ENCODE measurements at places on chromosomes 1 and 21.

DNA sequence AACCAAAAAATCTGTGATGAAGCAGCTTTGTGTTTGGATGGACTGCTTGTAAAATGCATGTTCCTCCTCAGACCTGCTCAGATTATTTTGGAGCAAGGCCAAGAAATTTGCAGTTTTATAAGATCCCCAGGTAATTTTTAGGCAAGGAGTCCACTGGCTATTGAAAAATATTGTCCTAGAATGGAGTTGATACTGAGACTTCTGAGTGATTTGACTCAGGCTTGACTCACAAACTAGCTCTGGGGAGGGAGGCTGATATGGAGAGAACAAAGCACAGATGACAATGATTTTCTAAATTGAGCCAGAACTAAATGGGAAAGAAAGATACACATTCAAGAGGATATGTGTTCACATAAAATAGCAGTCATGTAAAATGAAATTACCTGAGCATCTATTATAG, 36.7 kb downstream of the AGL start:
- no peak for DNase-seq

- DNase-seq, result peak; percentile 73
Observed at GRCh38 chr1:218266356-218266755, 18.7 kb upstream of the RRP15 start.

DNA sequence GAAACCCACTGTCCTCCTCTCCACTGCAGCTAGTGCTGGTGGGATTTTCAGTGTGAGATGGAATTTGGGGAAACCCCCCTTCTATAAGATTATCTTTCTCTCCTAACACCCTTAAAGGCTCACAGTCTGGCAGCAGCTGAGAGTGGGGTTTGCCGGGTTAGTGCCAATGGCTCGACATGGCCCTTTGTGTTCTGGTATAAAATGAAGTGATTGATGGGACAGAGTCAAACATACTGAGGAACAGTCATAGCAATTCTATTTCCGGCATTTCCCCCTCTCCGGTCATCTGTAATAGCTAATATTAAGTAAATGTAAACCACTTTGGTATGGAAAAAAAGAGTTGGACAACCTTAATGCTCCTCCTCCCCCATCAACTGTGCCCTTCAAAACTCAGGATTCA, 37.6 kb downstream of the TFF3 start:
- DNase-seq, result no peak

DNA sequence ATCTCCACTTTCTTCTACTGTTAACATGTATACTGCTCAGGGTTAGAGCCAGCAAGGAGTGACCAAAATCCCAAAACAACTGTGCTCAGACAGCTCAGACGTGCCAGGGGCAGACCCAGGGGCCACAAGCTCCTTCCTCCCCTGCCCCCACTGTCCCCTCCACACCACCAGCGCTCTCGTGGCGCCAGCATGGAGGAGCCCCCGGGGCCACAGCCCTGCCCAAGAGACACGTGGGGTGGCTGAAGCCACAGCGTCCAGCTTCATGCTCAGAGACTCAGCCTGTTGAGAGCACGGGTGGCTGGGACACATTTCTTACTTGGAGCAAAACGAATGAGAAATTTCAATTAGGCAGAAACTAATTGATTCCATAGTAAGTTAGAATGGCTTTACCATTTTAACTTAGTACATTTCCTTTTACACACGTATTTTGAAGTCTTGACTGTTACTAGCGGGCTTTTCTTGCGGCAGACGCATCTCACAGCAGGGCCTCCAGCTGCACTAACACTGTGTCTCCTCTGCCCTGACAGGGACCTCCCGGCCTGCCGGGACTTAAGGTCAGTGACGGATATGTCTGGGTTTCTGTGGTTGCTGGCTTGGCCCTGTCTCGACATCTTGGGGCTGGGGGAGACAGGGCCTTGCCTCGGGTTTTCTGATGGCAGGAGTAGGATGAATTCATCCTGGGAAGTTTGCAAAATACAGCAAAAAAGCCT, 54.2 kb downstream of the SLC19A1 start:
- no peak for DNase-seq

DNA sequence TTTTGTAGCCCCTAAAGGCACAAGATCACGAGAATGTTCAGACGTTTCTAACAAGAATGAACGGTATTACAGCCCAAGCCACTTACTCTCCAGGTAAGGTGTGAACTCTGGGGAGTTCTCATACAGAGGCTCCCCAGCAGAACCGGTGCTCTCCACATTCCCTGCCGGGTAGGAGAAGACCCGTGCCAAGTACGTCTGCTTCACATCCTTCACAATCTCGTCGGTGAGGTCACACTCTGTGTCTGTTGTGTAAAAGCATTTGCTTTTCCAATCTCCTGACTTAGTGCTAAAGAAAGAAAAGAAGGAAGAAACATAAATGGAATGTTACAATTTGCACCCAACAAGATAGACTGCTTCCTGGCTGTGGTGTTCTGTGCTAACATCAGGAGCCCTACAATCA, 5.7 kb downstream of the F3 start:
- no peak for DNase-seq

GRCh38 chr1:241356519-241357365, at the start of gene RGS7:
TSS of gene RGS7 (minus strand) at chr1:241357205.
- peak; percentile 88 for DNase-seq

- peak; percentile 69 for DNase-seq
Observed at GRCh38 chr1:41003640-41004220, 17.8 kb downstream of the SLFNL1 start.

GRCh38 chr1:21845646-21846641, 33.9 kb downstream of the LDLRAD2 start:
- DNase-seq, result no peak

DNA sequence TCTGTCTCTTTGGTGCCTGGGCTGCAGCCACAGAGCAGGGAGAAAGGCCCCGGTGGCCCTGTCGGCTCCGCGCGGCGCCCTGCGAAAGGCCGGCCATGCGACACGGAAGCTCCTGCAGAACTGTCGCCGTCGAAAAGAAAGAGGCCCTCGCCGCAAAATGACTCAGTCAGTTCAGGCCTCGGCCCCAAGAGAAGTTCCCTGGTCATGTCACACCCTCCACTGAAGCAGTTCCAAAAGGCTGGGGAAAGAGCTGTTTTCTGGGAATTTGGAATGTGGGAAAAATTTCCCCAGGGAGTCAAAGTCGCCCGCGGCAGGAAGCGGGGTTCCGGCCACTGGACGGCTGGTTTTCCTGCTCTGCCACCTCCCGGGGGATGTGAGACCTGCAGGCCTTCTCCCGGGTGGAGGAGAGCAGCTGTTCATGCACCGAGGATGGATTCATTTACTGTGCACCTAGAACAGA, 115.8 kb upstream of the ZNF678 start:
- DNase-seq, result peak; percentile 59

DNA sequence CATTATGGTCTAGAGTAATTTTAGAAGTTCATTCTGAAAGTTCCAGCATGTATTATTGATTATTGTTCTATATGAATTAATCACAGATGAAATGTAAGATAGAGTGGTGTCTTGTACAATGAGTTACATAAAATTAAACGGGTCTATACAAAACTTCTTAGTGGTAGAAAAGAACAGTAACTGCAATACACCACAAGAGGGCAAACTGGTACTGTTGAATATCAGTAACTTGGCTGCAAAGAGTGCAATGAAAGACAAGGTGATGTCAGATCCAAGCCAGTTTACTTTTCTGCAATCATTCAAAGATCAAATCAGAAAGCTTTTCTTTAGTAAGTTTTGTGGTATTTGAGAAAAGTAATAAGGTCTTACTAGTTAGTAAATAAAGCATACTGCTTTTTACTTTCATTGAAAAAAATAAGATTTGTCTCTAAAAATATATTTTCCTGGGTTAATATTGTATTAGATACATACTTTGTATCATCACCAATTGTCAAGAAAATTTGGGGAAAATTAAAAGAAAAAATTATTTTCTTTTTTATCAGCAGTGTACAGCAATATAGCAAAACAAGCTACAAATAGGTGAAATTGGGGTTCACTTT, 66.4 kb upstream of the BTG3 start:
- peak; percentile 85 for DNase-seq

DNA sequence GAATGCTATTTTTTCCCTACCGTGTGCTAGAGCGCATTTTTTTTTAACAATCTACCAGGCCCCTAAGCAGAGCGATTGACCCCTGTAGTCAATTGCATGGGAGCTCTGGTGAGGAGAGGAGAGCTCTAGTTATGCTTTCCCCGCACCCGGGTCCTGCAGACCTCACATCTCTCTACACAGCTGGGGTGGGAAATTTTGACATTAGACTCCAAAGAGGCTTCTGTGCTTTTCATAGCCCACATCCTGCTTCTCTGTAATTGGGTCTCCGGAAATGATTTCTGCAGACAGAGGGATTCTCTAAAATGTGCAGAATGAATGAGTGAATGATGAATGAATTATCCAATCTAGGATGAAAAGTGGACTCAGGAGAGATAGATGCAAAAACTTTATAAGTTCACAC, 41.5 kb upstream of the DUSP10 start:
- no peak for DNase-seq

GRCh38 chr1:41950820-41951219, 32.1 kb upstream of the HIVEP3 start:
- DNase-seq, result no peak

DNA sequence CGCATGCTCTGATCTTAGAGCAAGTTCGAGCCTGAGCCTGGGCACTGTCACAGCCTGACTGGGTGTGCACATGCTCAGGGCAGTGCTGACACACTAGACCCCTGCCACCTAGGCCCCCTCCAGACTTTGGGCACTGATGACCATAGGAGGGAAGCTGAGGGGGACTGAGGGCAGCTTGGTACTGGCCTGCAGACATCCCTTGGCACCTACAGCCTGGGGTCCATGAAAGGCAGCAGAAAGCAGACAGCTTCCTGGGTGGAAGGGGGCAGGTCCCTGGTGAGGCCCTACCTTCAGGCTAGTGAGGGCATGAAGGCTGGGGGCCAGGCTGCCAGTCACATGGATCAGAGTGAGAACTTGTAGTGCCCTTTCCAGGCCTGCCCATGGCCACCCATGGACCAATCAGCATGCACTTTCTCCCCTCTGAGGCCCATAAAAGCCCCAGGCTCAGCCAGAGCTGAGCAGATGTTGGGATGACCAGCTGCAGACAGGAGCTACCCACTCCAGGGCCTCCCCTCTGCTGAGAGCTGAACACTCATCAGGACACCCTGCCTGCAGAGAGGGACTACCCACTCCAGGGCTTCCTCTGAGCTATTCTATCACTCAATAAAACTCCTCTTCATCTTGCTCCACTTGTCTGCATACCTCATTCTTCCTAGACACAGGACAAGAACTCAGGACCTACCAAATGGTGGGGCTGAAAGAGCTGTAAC, 680.8 kb downstream of the MATN1 start:
- no peak for DNase-seq

DNA sequence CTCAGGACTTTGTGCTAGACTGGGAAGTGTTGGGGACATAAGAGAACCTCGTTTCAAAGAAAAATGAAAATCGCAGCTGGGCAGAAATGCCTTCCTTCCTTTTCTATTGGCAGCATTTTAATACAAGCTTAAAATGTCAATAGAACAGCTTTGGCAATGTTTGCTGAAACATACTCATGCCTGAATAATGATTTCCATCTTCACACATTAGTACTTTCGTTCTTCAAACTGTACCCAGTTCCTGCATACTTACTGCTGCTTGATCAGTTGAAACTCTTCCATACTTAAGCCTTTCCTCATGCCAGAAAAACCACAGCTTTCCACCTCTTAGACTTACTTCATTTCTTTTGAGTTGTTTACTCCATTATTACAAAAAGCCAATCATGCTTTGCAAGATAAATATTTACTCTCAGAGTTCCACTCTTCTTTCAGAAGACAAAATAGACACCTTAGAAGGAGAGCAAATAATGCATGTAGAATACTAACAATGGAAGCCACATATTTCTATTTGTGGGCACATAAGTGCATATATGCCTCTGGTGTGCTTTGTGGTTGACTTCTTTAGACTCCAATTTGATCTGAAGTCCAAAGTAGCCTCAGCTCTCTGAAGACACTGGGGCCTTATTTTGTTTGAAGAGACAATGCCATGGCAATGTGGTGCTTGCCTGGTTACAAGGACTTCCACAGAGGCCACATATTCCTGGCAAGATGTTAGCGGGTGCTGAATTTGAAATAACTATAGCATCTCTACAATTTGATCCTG, 22.7 kb upstream of the CD55 start:
- DNase-seq, result no peak

DNA sequence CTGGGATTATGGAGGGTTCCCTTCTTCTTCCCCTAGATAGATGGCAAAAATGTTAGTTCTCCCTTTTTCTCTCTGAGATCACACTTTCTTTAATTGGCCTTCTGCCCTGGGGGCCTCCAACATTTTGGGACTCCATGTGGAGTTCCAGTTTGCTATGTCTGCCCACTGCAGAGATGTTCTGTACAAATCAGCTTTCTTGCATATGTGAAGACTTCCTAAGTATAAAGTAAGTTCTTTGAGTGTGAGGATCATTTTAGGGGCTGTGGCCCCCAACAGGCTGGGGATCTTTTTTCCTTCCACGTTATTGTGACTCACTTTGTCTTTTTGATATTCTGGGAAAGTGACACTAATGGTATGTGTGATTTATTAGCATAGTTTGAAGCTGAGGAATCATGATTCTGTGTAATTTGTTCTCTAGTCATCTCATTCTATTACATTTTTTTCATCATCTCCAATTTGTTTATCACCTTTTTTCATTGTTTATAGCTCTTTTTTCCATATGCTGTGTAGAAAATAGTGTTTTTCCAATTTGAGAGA, 48.2 kb downstream of the HHAT start:
- DNase-seq, result no peak

Measured in NCI-H82 (cell line).